Smooth muscle cell of the coronary artery (primary cell): ENCODE measurements at places on chromosomes 3 and 15. TPM values are rescaled to one million over a fixed set of nuclear protein-coding genes. Genes with fewer than 3 reads are reported as not detected.

GAP43 gene
- total RNA-seq, result 0.70 and 5.1 TPM in 2 replicates

SMAD6 gene
- total RNA-seq, result 71.1 and 92.1 TPM in 2 replicates

CCDC80 gene
- 606 and 2,461 TPM in 2 replicates for total RNA-seq

CEMIP gene
- 106 and 955 TPM in 2 replicates for total RNA-seq

VPS39 gene
- total RNA-seq, result 32.3 and 39.1 TPM in 2 replicates

IL20RB gene
- total RNA-seq, result 0.53 and 13.2 TPM in 2 replicates

CFAP91 gene
- total RNA-seq, result under 0.01 and 0.53 TPM in 2 replicates

DHX36 gene
- total RNA-seq, result 15.2 and 31.6 TPM in 2 replicates

CHRM5 gene
- total RNA-seq, result 0.15 TPM in 1 of 2 replicates, not detected in the other

CLRN1 gene
- not detected in 2 replicates for total RNA-seq

EEF1AKMT4 gene
- 1.6 and 4.3 TPM in 2 replicates for total RNA-seq

LRRC49 gene
- total RNA-seq, result 8.7 and 10.9 TPM in 2 replicates

THAP10 gene
- 0.35 and 1.1 TPM in 2 replicates for total RNA-seq

LNP1 gene
- 3.5 and 3.8 TPM in 2 replicates for total RNA-seq

RTP3 gene
- total RNA-seq, result not detected in 2 replicates

PLSCR5 gene
- not detected in 2 replicates for total RNA-seq

PCOLCE2 gene
- 60.4 and 135 TPM in 2 replicates for total RNA-seq

OSTN gene
- total RNA-seq, result 3.5 TPM in 1 of 2 replicates, not detected in the other

CEP97 gene
- 8.6 and 9.7 TPM in 2 replicates for total RNA-seq

PAK6 gene
- total RNA-seq, result not detected in 2 replicates

COL6A5 gene
- 0.12 TPM in 1 of 2 replicates, not detected in the other for total RNA-seq
